ENCODE measurements at places on chromosomes 4 and X. TPM values are rescaled to one million over a fixed set of nuclear protein-coding genes. Genes with fewer than 3 reads are reported as not detected.
A peak's percentile ranks its signal among the peaks of the same experiment; 100 is the strongest.

DNA sequence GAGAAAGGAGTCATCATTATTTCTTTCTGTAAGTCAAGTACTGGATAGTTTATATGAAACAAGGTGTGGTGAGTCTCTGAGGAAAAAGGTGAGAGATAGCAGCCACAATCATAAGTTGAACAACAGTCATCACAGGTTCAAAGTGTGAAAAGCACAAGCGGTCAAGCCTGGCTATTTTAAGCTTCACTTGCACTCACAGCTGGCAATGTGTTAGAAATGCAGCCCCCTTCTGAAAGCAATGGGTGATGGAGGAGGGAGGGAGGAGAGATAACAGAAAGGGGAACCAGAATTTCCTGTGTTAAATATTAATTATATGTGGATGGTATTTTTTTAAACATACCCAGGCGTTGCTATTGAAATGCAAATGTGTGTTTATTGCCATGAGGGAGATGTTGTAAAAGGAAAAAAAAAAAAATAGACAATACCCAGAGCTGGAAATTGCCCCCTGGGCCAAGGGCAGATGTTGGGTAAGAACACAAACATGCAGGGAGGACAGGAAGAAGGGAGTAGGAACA lies 26.9 kb upstream of the BMP3 start:
- H3K4me1 ChIP-seq: no peaks in the 10 kb centered on the region
- no peaks in the 10 kb centered on the region for H3K27me3 ChIP-seq
- DNase-seq: no peak
- H3K36me3 ChIP-seq: no peaks in the 10 kb centered on the region
- no peak overlapping the region for H3K4me3 ChIP-seq
- H3K27ac ChIP-seq: peak overlapping the region; percentile 66

The MAP7D2 gene
- total RNA-seq: 4.1 TPM

The EGF gene
- 0.80 TPM for total RNA-seq

GRCh38 chr4:36133658-36134057 lies 110.7 kb downstream of the ARAP2 start:
- H3K27ac ChIP-seq: no peak overlapping the region
- no peaks in the 10 kb centered on the region for H3K4me1 ChIP-seq
- H3K27me3 ChIP-seq: no peaks in the 10 kb centered on the region
- no peak for DNase-seq

The SULT1B1 gene
- total RNA-seq: 15.7 TPM

- no peaks in the 10 kb centered on the region for H3K4me1 ChIP-seq
- H3K27me3 ChIP-seq: no peaks in the 10 kb centered on the region
- H3K27ac ChIP-seq: no peak overlapping the region
- H3K4me3 ChIP-seq: no peak overlapping the region
- no peaks in the 10 kb centered on the region for H3K36me3 ChIP-seq
Observed at GRCh38 chrX:139201924-139202323, 328.6 kb upstream of the F9 start.

DNA sequence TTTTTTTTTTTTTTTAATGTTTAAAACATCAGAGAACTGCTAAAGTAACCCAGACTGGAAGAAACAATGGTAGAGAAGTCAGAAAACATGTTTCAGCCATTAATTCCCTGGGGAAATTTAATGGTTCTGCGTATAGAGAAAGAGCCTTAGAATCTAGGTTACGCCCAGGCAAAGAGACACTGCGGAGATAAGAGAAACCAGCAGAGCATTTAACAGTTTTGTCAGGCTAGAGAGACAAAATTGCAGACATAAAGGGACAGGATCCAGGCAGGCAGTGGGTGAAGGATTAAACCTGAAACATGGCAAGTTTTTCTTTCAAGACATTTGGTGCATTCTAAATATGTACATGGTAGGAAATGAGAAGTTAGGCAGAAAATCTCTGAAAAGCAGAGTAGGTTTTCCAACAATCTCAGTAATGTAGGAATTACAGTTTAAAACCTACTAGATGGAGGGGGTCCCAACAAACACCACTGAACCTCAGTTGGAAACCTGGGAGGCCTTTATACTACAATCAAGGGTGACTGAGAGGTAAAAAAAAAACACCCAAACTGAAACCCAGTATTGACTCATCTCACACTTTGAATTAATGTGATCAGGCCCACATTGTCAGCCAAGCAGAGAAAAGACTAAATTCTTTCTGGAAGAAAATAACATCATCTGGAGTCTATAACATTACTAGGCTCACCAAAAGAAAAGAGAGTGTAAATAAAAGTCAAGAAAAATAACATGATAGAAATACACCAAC lies 254.2 kb upstream of the NWD2 start:
- no peaks in the 10 kb centered on the region for H3K27me3 ChIP-seq
- H3K4me3 ChIP-seq: no peak overlapping the region
- DNase-seq: no peak
- H3K27ac ChIP-seq: no peak overlapping the region

DNA sequence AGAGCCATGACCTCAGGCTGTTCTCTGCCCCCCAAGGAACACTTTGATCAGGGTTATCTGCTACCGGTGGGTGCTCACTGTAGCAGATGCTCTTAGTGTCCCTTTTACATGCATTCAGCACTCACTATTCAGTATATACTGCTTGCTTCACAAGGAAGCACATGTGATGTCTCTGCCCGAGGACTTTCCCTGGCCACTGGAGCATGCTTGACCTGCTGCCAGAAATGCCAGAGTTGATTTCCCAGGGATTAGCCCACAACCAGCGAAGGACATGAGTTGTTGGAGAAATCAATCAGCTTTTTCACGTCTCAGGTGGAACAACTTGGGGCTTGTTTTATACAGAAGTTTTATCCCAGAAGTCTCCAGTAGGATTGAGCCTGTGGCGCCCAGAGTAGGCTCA lies 51.2 kb upstream of the RPS6KA3 start:
- H3K4me3 ChIP-seq: no peak overlapping the region
- no peak for DNase-seq
- H3K27me3 ChIP-seq: no peaks in the 10 kb centered on the region

The MAGEA11 gene
- total RNA-seq: not detected

DNA sequence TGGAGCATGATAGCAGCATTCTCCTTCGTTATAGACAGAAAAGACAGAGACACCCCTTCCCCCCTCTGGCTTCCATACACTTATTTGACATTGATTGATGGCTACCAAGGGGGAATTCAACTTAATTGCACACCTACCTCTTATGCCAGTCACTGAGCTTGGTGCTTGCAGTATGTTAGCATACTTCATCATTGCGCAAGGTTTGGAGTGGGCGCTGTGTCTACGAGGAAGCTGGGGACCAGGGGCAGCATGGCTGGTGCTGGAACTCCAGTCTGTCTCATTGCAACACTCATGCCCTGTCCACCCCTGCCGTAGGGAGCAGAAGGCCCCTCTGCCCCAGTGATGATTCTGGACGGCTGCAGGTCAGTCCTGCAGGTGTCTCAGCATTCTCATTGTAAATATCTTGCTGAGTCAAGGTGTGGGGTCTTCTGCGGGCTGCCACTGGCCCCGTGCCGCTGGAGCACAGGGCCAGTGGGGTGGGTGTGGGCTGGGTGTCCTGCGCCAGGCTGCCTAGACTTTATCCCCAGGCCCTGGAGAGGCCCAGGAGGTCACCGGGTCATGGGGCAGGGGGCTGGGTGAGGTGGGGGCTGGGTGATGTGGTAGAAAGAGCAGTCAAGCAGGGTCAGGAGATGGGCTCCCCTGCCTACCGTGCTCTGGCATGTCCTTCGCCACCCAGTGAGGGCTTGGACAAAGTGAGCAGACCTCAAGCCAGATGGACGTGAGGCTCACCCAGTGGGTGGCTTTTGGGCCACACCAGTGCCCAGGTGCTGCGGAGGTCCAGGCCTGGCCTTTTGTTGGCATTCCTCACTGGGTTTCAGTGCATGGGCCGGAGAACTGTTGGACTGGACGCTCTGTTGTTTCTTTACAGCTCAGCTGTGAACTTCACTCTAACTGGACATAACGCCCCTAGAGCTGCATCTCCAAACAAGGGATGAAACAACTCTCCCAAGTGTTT lies 85.5 kb downstream of the PSAPL1 start:
- no peaks in the 10 kb centered on the region for H3K4me1 ChIP-seq
- H3K27ac ChIP-seq: no peak overlapping the region
- no peaks in the 10 kb centered on the region for H3K36me3 ChIP-seq

The MTMR8 gene
- 8.0 TPM for total RNA-seq

The PCDH18 gene
- total RNA-seq: 46.2 TPM

DNA sequence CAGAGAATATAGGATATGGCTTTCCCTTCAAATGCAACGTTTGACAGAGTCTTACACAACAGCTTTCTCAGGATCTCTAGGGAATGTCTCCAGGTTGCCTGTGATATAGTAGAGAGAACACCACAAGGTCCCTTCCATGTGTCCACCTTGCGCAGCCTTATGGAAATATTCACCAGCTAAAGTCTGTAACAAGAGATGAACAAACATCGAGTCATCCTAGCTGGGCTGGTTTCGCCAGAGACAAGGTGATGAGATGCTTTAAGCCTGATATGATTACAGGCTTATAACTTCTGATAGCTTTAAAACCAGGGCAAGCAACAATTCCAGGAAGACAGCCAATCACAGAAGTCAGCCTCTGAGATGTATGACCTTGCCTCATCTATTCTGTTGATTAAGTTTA lies 83.8 kb downstream of the SEL1L3 start:
- no peaks in the 10 kb centered on the region for H3K27me3 ChIP-seq
- H3K4me1 ChIP-seq: no peaks in the 10 kb centered on the region
- no peaks in the 10 kb centered on the region for H3K36me3 ChIP-seq
- H3K4me3 ChIP-seq: no peak overlapping the region
- DNase-seq: no peak

The CENPI gene
- 3.6 TPM for total RNA-seq

DNA sequence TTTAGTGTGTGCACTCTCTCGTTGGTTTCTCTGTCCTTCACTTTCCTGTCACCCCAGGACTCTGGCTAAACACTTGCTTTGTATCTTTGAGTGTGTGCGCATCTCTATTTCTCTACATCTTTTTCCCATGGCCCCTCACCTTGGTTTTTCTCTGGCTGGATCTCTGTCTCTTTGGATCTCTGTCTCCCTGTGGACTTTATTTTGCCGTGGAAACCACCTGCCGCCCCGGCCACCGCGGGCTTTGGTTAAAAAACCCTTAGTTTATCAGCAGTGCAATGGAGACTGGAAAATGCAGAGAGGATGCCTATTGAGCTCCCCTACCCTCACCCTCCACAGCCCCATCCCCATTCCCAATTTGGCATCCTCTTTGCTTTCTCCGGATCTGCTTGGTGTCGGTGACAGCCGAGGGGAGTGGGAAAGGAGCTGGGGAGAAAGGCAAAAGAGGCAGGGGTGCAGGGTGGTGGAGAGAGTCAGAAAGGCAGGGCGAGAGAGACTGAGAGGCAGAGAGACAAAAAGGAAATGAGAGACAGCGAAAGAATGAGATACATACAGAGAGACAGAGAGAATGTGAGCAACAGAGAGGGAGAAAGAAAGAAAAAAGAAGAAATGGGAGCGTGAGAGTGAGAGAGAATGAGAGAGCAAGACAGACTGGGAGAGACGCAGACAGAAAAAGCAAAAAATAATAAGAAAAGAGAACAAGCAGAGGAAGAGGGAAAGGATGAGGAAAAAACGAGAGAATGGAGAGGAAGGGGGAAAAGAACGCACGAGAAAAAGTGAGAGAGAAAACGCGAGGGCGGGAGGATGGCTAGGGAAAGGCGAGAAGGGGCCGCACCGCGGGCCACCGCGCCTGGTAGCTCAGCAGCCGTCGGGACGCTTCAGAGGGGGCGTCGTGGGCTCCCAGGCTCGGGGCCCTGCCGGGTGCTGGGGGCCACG lies 688 bp downstream of the GPR101 start:
- no peak overlapping the region for H3K4me3 ChIP-seq
- no peaks in the 10 kb centered on the region for H3K27me3 ChIP-seq
- DNase-seq: no peak
- H3K36me3 ChIP-seq: no peaks in the 10 kb centered on the region
- H3K27ac ChIP-seq: no peak overlapping the region
- H3K4me1 ChIP-seq: no peaks in the 10 kb centered on the region

The TRIM61 gene
- total RNA-seq: 0.53 TPM

GRCh38 chrX:22357621-22358020 lies 84.9 kb downstream of the CBLL2 start:
- no peak overlapping the region for H3K27ac ChIP-seq
- no peak for DNase-seq
- H3K4me3 ChIP-seq: no peak overlapping the region

The SPANXB1 gene
- not detected for total RNA-seq

GRCh38 chrX:12309040-12309743 lies 170.9 kb downstream of the FRMPD4 start:
- H3K36me3 ChIP-seq: no peaks in the 10 kb centered on the region
- DNase-seq: no peak
- no peaks in the 10 kb centered on the region for H3K27me3 ChIP-seq
- H3K4me3 ChIP-seq: no peak overlapping the region
- H3K27ac ChIP-seq: no peak overlapping the region

The TEX13C gene
- total RNA-seq: not detected

DNA sequence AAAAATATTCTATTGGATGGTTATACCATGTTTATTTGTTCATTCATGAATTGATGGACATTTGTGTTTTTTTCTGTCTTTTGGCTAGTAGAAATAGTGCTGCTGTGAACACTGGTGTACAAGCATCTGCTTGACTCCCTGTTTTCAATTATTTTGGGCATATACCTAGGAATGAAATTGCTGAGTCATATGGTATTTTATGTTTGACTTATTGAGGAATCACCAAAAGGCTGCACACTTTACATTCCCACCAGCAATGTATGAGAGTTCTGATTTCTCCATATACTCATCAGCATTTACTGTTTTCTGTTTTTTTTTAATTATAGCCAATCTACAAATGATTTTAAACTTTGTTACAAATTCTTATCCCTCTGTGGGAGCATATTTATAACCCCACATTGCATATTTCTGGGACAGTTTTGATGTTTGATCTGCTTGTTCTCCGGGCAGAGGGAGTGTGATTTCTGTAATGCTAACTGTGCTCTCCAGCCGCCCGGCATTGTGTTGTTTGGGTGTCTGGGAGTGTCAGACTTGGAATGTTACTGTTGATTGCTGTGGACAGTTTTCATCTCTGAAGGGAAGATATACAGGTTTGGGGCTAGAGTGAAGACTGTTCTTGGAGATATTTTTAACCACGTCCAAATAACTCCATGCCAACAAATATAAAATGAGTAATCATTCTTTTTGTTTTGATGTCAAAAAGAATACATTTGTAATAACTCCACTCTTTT lies 60.5 kb upstream of the PGRMC2 start:
- H3K4me3 ChIP-seq: no peak overlapping the region
- H3K27me3 ChIP-seq: no peaks in the 10 kb centered on the region
- DNase-seq: no peak

- no peak overlapping the region for H3K27ac ChIP-seq
- H3K36me3 ChIP-seq: no peaks in the 10 kb centered on the region
- H3K27me3 ChIP-seq: no peaks in the 10 kb centered on the region
Observed at GRCh38 chr4:108342325-108342970, 173.7 kb upstream of the LEF1 start.
